ENCODE measurements at places on chromosomes 7 and 10. TPM values are rescaled to one million over a fixed set of nuclear protein-coding genes. Genes with fewer than 3 reads are reported as not detected.

DNA sequence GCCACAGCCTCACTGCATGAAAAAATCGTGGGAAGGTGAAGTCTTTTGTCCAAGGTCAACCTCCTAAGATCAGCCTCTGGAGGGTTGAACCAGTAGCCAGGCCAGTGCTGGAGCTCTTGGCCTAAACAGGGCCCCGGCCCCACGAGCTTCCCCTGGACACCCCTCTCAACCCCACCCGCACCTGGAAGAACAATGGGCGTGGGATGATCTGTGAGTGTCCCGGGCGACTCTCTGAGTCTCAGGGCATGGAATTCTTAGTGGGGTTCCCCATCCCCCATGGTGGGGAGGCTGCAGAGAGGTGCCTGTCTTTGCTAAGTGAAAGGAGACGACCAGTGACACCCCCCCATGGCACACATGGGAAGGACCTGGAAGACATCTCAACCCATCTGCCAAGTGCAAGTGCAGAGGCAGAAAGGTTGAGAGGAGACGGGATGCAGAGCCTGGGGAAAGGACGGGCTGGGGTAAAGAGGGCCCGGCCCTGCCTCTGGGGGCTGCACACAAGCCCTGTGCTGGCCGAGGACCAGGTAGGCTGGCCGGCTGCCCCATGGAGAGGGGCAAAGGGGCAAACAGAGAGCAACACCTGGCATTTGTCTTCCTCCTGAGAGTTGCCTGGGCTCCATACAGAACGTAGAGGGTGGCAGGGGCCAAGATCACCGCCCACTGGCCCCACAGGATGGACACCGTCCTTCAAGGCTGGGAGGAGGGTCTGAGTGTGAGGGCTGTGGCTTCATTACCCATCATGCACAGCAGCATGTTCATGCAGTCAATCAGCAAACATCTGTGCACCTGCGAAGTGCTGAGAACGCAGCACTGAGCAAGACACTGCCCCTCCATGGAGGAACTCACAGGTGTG lies 163.0 kb upstream of the PPP2R2D start:
- DNase-seq, result no peak

DNA sequence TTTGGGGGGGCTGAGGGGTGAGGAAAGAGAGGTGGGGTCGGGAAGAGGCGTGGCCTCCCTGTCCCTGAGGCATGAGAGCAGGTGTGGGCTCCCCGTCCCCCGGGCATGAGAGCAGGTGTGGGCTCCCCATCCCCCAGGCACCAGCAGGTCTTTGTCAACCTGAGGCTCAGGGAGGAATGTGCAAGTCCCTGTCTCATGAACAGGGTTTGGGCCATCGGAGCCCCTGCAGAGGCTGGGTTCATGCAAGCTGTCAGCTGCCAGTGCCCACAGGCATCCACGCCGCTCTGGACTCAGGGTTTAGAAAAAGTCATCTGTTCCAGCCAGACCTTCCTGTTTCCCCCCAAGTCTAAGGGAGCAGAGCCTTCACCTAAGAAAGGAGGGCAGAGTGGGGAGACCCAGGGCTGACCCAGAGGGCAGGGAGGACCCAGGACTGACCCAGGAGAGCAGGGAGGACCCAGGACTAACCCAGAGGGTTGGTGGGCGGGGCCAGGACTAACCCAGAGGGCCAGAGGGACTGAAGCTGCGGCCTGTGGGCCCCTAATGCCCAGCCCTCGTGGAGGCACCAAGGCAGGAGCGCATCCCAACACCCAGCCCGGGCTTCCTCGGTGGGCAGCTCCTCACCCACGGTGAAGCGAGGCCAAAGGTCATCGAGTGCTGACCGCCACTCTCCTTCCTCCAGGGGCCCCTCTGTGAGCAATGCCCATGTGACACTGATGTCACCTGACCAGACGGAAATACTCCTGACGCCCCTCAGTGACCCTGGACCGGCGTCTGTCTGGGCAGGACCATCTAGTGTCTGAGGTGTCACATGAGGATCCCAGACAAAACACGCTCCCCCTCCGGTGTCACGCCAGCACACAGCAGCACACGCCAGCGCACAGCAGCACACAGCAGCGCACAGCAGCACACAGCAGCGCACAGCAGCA lies 28.9 kb upstream of the GPR146 start:
- no peak for DNase-seq

The GIMAP4 gene
- 22.3 TPM for total RNA-seq

DNA sequence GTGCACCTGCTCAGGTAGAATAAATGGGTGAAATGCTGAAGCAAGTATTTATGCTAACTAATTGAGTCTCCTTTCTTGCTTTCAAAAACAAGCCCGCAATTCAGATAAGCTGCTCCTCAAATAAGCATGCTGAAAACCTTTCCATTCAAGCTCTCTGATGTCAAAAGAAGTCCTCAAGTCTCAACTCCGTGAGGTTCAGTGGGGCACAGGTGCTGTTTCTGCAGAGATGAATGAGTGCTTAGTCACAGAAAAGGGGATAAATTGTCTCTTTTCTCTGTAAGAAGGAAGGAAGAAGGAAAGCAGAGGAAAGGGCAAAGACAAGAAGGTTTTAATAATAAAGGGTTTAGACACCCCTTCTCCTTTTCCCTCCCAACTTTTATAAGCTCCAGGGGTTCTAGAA lies 229.8 kb upstream of the NPY start:
- no peak for DNase-seq

GRCh38 chr10:113225903-113226302 lies 275.9 kb downstream of the TCF7L2 start:
- no peak for DNase-seq

DNA sequence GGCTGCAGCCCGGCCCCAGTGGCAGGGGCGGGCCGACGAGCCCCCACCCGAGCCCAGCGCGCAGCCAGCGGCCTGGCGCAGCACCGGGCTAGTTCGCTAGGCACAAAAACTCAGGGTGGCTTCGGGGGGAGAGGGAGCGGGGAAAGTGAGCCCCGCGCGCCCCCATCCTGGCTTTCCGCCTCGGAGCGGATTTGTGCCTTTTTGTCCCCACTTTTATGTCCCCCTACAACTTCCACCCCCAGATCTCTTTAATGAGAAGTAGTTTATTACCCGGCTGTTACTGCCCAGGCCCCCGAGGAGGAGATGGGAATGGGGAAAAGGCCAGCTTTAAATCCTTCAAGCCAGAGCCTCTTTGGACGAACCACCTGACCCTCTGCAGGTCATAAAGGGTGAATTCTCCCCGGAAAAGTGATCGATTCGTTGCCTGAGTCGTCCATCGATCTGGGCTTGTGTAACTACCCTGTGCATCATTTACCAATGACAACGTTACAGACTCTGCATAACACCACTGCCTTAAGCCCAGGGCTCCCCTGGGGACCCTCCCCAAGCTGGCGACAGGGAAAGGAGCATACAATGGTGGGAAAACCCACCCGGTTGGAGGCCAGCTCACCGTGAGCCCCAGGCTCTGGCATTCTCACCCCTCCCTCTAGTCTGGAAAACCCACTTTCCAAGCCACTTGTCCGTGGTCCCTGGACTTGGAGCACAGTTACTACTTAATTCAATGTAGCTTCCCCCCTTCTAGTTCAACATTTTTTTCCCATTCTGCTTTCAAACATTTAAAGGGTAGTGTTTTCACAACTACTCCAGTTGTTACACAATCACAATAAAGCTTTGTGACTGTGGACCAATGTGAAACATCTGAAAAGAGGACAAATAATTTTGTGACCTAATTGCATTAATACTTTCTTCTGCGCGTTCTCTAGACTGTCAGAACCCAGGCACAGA lies 748 bp upstream of the SH3PXD2A start:
- no peak for DNase-seq

The C10orf53 gene
- total RNA-seq, result not detected

DNA sequence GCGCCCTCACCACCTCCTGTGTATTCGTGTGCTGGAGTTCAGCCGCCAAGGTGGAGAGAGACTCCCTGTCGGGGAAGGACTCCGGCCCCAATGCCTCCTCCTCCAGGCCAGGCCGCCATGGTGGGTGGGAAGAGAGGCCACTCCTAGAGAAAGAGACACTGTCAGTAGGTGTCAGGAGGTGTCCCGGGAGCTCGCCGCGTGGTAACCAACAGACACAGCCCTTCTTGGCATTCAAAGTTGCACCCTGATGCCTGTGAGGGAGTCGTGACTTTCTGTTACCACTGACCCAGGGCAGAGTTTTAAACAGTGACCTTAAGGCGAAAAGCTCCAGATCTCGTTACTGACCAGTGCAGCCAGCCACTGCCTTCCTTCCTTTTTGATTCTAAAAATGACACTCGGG lies 155.2 kb downstream of the CUX1 start:
- DNase-seq, result no peak

DNA sequence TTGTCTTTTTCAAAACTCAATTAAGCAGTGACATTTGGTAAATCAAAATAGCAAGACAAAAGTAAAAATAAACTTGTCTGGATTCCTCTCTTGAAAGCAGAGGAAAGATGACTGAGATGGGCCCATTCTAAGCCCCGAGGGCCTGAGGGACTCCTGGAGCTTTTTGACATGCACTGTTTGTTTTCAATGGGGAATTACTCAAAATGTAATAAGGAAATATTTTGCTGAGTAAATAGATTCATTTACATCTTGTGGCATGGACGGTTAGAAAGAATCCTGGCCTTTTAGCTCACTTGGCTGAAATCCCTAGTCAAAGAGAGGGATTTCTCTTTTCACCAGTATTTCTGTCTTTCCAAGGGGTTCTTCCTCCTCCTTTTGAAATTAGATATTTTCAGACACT lies 108.0 kb downstream of the MKX start:
- DNase-seq, result no peak

The ACHE gene
- total RNA-seq, result 5.4 TPM

- DNase-seq, result no peak
These were observed 2.3 kb upstream of the NRP1 start for GRCh38 chr10:33336582-33337325.

GRCh38 chr10:130053561-130053960 lies 57.1 kb downstream of the C10orf143 start:
- no peak for DNase-seq

- DNase-seq, result no peak
These were observed 218.9 kb downstream of the KIAA1217 start for GRCh38 chr10:24427678-24428409.

DNA sequence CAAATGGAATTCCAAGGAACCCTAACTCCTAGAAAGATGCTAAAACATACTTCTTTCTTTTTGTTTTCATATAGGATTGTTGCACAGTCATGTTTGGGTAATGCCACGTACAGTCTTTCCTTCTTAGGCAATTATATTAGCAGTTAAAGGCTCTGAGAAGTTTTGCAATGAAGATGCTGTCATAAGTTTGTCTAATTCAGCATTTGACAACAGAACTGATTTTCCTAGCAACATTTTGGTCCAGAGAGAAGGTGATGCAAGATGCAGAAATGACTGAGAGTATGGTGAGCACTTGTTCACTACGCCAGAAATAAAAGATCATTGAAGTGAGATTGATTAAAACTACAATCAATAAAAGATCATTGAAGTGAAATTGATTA lies 184.0 kb upstream of the PLXNA4 start:
- DNase-seq, result no peak

GRCh38 chr10:47402641-47403301 lies 18.7 kb upstream of the ZNF488 start:
- DNase-seq, result peak; percentile 60

The OPALIN gene
- total RNA-seq, result not detected

GRCh38 chr7:27895551-27895950 lies 155.6 kb downstream of the TAX1BP1 start:
- DNase-seq, result no peak

GRCh38 chr7:157126921-157127320 lies 11.8 kb upstream of the UBE3C start:
- DNase-seq, result no peak

GRCh38 chr7:103905997-103906396 lies 83.5 kb downstream of the RELN start:
- no peak for DNase-seq

GRCh38 chr7:57370066-57370738 lies 79.8 kb upstream of the ZNF716 start:
- DNase-seq, result no peak

DNA sequence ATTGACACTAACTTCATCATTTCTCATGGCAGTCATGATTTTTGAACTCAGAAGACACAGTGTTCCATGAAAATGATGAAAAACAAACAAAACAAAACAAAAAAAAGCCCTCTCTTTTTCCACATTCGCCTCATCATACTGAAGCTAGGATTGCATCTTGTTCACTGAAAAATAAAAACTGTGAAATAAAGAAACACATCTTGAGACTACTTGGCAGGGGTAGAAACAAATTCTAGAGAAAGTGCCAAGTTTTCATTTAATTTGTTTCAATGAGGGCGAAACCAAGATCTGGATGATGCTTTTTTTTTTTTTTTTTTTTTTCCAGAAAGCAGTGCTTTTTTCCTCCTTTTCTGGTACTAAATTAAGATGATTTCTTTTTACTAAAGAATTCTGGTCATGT lies 350.4 kb upstream of the ETV1 start:
- DNase-seq, result no peak

The ZNF680 gene
- 9.6 TPM for total RNA-seq

DNA sequence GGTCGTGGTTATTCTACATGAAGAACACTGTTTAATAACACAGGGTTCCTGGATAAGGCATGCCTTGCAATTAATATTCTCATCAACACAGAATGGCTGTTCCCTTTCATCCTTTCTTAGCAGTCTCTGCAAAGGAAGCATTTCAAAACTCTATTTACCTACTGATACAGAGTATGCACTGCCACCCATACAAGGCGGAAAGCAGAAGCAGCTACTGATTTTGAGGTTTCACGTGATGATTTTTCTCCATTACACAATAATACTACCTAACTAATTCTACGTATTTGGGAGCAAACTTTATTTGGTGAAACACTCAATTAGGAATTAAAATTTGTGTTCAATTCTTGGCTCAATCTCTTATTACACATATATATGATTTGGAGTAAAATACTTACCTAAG lies 43.0 kb upstream of the COL1A2 start:
- no peak for DNase-seq

DNA sequence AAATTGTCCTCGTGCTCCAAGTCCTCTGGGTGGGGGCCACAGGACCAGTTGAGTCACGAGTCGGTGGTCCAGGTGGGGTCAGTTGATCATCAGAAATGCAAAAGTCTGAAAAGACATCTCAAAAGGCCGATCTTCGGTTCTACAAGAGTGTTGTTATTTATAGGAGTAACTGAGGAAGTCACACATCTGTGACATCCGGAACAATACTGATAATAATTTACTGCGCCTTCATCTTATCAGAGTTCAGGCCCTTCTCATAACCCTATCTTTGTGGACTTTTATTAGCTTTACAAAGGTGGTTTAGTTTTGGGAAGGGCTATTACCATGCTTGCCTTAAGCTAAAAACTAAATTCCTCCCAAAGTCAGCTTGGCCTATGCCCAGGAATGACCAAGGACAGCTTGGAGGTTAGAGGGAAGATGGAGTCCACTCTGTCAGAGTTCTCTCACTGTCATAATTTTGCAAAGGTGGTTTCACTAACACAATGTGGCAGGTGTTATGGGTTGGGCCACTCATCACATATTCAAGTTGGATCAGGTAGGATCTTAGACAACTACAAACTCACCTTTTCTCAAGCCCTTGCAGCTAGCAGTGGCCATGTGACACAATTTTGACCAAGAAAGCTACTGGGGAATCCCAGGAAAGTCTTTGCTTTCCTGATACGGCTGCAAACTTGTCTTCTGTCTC lies 54.7 kb upstream of the CHST3 start:
- no peak for DNase-seq

The ANKRD7 gene
- 1.1 TPM for total RNA-seq

DNA sequence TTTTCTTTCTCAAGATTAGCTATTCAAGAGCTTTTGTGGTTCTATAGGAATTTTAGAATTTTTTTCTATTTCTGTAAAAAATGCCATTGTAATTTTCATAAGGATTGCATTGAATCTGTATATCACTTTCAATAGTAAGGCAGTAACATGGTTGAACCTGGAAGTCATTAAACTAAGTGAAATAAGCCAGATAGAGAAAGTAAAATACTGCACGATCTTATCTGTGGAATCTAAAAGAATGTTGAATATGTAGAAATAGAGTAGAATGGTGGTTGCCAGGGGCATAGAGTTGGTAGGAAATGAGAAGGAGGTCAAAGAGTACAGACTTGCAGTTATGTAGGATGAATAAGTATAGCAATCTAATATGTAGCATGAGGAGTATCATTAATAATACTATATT lies 1073.5 kb upstream of the LRRN3 start:
- no peak for DNase-seq
